ENCODE measurements at places on chromosomes 13 and 19.

- no peak for DNase-seq
Observed at GRCh38 chr13:87057807-87058520, 613.2 kb upstream of the SLITRK5 start.

DNA sequence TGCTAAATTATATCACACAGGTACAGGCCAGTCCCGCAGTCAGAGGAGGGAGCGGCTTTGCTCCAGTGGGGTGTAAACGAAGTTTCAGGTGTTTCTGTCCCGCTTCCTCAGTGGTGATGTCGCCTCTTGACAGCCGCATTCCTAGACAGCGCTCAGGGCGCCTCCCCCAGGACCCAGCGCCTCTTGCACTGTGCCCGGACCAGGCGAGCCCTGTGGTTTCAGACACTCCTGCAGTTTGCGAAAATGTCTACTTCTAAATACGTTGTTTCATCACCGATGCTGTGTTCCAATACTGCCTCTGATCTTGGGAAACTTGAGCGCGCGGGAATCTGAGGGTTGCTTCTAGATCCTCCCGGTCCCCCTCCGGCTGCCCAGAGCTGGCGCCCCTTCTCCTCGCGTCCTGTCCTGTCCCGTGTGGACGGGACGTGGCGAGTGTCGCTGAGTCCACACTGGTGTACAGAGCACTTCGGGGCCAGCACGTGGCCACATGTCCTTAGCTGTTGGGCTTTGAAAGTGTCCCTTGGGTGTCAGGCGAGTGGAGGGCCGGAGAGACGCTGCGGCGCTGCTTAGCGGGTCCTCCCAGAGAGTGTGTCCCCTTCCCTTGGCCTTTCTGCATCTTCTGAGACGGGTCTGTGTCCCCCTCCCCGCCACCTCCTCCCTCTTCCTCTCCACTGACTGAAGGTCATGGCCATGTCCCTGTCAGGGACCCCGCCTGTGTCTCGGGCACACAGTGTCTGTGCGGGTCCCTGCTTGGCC lies 14.6 kb upstream of the RPS15 start:
- DNase-seq, result no peak

GRCh38 chr13:113883921-113884804 lies 20.3 kb upstream of the GAS6 start:
- DNase-seq, result no peak

GRCh38 chr19:52945652-52946321 lies 16.9 kb downstream of the ZNF816 start:
- DNase-seq, result no peak

- no peak for DNase-seq
Observed at GRCh38 chr13:100506600-100507422, 81.8 kb downstream of the GGACT start.

DNA sequence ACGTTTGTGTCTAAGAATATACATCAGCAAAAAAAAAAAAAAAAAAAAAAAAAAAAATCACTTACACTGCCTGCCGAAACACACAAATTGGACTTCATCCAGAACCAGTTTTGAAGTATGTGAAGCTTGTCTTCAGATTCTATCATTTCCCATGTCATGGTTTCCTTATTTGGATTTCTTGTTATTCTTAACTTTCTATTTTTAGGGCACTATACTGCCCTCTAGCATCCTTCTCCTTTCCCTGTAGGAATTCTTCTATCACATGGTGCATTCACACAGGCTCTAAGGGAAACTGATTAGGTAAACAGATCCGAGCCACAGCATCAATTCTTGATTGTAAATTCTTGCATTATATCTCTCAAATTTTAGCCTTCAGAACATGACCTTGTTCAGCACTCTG lies 1507.5 kb downstream of the OLFM4 start:
- DNase-seq, result no peak

GRCh38 chr13:47067306-47067705 lies 170.5 kb upstream of the HTR2A start:
- DNase-seq, result no peak

DNA sequence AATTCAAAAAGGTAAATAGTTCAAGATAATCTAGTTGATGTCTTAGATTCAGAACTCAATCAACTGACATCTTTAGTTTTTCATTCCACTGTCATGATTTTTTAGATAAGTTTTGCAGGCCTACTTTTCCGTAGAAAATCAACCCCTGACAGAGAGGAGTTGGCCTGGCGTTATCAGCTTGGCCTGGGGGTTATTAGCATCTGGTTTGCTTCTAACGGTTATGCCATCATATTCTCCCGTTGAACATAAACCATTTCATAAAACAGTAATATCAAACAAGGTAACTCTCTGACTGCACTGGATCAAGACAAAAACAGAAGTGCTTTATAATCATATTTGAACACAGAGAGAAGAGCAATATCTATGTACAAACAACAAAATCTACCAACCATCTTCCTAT lies 130.8 kb upstream of the PCDH20 start:
- no peak for DNase-seq

DNA sequence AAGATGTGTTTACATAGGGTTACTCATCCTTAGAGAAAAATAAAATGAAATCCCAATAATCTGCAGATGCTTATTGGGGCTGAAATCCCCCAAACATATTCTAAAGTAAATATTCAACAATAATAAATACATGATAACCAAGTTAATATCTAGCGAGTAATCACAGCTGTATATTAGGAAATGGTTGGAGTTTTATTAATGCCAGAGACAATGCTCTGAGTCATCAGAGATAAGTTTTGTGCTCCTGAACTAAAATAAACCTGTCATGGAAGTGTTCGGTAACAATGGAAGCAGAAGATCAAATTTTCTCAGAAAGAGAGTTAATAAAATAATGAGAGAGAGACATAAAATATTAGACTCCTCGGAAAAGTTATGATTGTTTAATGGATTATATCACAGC lies 31.4 kb downstream of the FLT1 start:
- no peak for DNase-seq

GRCh38 chr13:113981611-113982295 lies 7.9 kb upstream of the C13orf46 start:
- no peak for DNase-seq

DNA sequence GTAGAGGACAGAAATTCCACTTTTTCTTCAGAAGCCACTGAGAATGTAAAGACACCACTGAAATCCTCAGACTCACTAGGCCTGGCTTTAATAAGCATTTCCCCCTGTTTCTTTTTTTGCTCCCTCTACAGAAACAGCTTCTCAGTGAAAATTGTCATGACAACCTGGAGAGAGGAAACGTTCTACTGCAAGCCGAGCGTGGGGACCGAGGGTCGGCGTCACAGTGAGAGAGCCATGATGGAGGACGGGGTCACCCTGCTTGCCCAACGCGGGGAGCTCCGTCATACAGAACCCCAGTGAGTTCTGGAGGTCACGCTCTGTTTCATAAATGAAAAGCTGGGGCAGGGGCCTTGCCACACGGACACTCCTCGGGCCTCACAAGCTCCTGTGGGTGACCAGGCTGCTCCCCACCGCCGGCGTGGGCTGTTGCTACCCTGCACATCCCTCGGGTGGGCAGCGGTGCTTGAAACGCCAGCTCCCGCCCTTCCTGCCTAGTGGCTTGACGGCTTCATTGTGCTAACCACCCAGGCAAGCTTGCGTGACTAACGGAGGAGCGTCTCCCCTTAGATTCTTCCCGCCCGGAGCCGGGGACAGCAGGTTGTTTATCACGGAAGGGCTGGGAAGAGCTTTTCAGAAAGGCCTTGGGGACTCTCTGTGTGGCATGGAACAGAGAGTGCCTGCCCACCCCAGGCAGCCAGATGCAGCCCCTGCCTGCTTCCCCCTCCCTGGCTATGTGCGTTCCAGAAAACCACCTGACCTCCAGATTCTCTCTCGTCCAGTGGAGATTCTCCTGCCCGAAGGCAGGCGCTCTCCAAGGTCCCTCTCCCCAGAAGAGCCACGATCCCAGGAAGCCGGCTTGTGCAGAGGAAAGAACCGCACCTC lies 153.6 kb downstream of the KATNAL1 start:
- peak; percentile 21 for DNase-seq

GRCh38 chr19:48639483-48640375 lies 2.5 kb upstream of the DBP start:
- DNase-seq, result no peak

Data from fibroblast of skin of abdomen (primary cell).